ENCODE measurements at places on chromosomes 4 and X.
A peak's percentile ranks its signal among the peaks of the same experiment; 100 is the strongest.

- DNase-seq = no peak
Measured at GRCh38 chr4:83178029-83178428, 63.5 kb upstream of the PLAC8 start.

GRCh38 chr4:133263104-133263503 lies 114.0 kb downstream of the PCDH10 start:
- DNase-seq = no peak

- no peak for DNase-seq
Measured at GRCh38 chrX:25016938-25017598, 1.3 kb upstream of the ARX start.

DNA sequence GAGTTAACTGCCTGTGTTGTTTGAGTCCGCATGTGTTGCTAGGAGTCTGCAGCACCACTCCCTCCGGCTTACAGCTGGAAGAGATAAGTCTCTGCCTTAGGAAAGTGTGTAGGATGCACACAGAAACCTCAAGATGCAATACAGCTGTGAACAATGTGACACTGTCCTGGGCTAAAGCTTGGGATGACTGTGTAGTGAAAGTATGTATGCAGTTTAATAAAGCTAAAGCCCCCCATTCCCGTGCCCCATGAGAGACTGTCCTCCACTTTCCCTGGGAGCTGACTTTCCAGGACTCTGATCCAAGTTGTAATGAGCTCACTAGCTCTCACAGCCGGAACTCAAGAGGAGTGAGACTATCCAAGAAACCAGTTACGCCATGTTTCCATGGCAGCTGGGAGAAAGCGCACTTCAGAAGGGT lies 156.6 kb upstream of the FTHL17 start:
- no peak for DNase-seq

- DNase-seq = no peak
Measured at GRCh38 chr4:145554691-145555090, 64.5 kb upstream of the MMAA start.

DNA sequence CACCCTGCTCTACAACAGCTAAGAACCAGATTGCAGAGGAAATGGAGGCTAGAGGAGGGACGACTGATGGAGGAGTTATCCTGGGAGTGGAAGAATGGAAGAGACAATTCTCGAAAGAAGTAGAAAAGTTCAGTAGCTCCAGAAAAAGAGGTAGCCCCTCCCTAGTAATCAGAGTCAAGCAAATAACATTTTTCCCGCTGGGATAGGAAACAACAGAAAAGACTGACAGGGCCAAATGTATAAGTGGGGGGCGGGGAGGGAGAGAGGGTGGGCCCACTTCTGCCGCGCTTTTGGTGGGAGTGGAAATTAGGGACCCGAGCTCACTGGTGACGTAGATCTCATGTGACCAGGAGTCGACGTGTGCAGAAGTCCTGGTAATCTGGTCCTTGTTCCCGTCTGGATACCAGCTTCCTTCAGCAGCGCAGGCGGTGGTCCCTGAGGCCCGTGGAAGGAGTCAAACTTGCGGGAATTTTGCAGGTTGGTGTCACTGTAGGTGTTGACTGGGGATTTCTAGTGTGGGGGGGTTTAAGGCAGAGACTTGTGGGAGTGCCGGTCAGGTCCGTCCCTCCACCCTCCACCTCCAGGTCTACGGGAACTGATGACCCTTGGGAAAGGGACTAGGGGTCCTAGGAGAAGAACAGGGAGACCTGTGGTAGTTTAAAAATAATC lies at the start of gene TCEAL9:
TCEAL9 (plus strand) TSS at position 377 of the 669 bp plus-strand sequence. CDS start 1,179 bp downstream, outside the sequence.
- DNase-seq = peak; percentile 31

- DNase-seq = peak; percentile 27
Measured at GRCh38 chrX:124208660-124209059, 123.8 kb upstream of the TEX13D start.
